ENCODE measurements at places on chromosomes 12 and 14.

- DNase-seq: peak; percentile 52
Observed at GRCh38 chr12:105705765-105706164, 375.3 kb downstream of the C12orf75 start.

- no peak for DNase-seq
Observed at GRCh38 chr12:120249875-120250795, 15.4 kb downstream of the PXN start.

- peak; percentile 65 for DNase-seq
Observed at GRCh38 chr12:60257063-60257462, 661.2 kb downstream of the SLC16A7 start.

GRCh38 chr14:55241673-55242072 lies 29.5 kb upstream of the FBXO34 start:
- DNase-seq: no peak

- no peak for DNase-seq
Observed at GRCh38 chr14:61221906-61222305, 59.2 kb downstream of the TMEM30B start.

GRCh38 chr12:116726694-116727093 lies 11.2 kb downstream of the SPRING1 start:
- DNase-seq: no peak

DNA sequence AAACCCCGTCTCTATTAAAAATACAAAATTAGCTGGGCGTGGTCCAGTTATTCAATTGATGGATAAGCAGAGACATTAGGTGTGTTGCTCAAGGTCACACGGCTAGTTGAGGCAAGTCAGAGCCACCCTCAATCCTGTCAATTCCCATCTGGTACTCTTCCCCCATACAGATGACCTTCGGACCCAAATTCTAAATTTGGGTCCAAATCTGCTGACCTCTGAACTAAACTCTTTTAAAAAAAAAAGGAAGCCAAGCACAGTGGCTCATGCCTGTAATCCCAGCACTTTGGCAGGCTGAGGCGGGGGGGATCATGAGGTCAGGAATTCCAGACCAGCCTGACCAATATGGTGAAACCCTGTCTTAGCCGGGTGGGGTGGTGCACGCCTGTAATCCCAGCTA lies 23.9 kb downstream of the GCN1 start:
- DNase-seq: no peak

DNA sequence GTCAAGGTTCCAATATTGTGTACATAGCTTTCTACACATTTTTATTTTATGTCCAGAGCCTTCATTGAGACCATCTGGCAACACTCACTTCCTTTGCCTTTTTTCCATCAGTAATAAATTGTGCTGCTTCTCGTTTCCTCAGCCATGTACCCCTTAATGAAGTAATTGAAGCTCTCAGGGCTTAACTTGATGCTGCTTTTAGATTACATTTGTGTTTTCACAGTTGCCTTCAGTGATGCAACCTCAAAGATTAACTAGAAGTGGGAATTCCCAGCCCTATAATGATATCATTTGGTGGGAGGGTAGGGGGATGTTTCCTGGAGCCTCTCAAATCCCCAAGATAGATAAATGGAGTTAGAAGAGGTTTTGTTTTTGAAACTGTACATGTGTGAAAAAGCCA lies 80.2 kb upstream of the KRR1 start:
- DNase-seq: no peak

GRCh38 chr14:54257424-54257823 lies 139.4 kb upstream of the CDKN3 start:
- DNase-seq: no peak

DNA sequence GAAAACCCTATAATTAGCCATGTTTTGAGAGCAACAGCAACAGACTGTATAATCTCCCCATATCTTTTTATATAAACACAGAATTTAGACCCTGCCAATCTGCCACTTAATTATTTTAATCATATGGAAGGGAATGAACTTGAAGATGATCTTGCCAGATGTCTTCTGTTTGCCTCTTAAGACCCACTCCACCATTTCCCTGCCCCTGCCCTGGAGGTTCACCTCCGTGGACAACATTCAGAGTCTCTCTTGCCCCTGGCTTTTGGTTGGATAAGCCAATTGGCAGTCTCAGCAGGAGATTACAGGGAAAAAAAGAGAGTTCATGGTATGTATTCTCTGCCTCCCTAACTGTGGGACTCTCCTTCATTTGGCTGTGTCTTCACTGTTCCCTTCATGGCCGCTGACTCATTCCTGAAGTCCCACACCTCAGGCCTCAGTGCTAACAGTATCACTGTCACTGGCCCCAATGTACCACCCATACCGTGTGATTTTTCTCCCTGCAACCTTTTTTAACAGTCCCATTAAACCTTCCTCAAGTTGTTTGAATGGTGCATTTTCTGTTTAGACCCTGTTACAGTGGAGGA lies 184.8 kb downstream of the PIK3C2G start:
- no peak for DNase-seq

DNA sequence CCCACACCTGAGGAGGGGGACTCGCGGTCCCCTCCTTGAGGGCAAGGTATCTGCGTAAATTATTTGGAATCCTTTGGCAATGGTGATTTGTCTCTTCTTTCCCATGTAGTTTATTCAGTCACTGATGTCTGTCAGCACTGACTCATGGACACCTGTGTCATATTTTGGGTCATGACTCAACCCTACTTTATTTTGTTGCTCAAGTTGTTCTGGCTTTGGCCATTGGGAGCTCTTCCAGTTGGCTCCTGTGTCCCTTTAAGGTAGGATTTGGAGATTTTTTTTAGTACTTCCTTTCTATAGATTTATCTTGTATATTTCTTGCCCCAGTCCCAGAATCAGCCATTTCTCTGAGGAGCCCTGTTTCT lies 47.4 kb upstream of the C14orf180 start:
- no peak for DNase-seq

- no peak for DNase-seq
Observed at GRCh38 chr14:86153480-86153879, 623.5 kb downstream of the FLRT2 start.

GRCh38 chr14:61517911-61518384 lies 177.4 kb upstream of the HIF1A start:
- DNase-seq: no peak

GRCh38 chr12:12365931-12366431 lies 9.1 kb downstream of the BORCS5 start:
- no peak for DNase-seq

- DNase-seq: no peak
Observed at GRCh38 chr12:93668919-93669418, 8.2 kb upstream of the CRADD start.

GRCh38 chr14:53295985-53296582 lies 143.0 kb upstream of the DDHD1 start:
- DNase-seq: no peak

GRCh38 chr12:24770334-24770733 lies 178.6 kb downstream of the BCAT1 start:
- DNase-seq: no peak

GRCh38 chr12:111154147-111154834 lies 214.6 kb downstream of the PHETA1 start:
- no peak for DNase-seq

DNA sequence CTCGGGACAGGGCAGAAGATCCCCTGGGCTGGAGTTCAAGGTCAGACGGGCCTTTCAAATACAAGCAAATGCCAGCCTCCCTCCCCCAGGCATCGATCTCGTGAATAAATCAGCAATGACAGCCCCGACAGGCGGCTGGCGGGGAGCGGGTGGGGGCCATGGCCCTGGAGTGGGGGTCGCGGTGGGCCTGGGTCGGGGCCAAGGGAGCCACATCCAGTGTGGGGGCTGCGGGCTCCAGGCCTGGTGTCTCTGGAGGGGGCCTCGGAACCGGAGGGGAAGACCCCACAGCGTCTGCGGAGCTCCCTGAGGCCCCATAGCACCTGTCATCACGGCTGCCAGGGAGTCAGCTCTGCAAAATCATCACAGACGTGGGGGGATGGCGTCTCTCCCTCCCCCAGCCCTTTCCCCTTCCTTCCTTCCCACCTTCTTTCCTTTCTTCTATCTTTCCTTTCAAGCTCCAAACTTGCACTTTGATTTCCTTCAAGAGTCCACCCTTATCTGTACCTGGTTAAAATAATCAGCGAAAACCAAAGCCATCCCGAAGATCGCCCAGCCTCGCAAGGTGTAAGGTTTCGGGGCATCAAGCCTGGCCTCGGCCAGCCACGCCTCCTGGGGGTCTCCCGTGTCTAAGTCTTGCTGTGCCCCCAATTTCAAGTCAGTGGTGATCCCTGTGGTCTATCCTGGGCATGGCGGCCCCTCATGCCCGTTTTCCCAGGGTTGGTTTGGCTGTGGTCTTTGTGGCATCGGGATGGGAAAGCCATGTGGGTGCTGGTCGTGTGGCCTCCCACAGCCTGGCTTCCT lies 92.1 kb downstream of the NOC4L start:
- DNase-seq: no peak

GRCh38 chr14:105385322-105385637 lies 13.1 kb upstream of the TEX22 start:
- no peak for DNase-seq

- peak; percentile 59 for DNase-seq
Observed at GRCh38 chr14:77303417-77304156, 17.1 kb downstream of the POMT2 start.

DNA sequence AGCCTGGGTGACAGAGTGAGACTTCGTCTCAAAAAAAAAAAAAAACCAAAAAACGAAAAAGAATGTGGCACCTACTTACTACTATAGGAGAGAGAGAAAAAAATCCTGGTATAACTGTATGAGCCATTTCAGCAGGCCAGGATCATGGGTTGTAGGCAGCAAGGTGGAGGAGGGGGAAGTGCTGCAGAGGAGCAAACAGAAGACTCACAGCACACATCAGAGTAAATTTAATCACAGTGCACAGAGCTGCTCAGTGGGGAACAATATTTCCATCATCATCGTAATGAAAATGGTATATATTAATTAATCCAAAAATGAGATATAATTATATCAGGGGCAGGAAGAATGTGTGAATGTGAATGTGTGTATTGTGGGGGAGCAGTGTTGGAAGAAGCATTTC lies 175.8 kb downstream of the SLC2A13 start:
- no peak for DNase-seq

Measured in fibroblast of skin of left quadriceps (primary cell).